Omental fat pad (tissue), 4 donors: ENCODE measurements at places on chromosomes 13 and 19.

DNA sequence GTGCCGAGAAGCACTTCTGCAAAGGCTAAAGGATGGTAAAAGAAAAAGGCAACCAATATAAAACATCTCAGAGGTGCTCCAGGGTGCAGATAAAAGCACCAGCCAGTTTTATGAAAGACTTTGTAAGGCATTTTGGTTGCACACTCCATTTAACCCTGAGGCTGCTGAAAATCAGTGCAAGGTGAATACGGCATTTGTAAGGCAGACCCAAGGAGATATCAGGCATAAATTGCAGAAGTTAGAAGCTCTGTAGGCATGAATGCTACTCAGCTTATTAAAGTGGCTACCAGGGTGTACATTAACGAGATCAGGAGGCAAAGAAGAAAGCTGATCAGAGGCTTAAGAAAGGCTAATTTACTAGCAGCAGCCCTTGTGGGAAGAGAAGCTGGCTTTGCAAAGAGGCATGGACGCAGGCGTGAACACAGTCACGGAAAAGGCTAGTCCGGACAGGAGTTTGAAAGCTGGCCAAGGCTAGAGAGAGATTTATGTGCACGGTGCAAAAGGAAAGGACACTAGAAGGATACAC is 99.6 kb downstream of the ZNF429 start:
- DNase-seq, result no peak

GRCh38 chr19:55152017-55152416 is 3.0 kb upstream of the TNNT1 start:
- DNase-seq, result no peak

DNA sequence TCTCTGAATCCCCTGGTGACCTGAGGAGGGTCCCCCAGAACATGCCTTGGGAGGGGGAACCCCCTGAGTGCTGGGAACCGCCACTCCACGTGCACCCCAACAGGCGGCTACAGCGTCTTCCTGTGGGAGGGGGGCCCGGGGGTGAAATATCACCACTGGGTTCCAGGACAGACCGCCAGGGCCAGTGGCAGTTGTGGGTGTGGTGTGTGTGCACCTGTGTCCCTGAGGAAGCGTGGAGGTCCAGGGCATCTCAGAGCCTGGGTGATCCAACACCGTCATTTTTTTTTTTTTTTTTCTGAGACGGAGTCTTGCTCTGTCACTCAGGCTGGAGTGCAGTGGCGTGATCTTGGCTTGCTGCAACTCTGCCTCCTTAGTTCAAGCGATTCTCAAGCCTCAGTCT is 4.2 kb downstream of the ADGRE5 start:
- DNase-seq, result no peak

GRCh38 chr19:33862981-33863380 is 66.3 kb downstream of the KCTD15 start:
- DNase-seq, result no peak

DNA sequence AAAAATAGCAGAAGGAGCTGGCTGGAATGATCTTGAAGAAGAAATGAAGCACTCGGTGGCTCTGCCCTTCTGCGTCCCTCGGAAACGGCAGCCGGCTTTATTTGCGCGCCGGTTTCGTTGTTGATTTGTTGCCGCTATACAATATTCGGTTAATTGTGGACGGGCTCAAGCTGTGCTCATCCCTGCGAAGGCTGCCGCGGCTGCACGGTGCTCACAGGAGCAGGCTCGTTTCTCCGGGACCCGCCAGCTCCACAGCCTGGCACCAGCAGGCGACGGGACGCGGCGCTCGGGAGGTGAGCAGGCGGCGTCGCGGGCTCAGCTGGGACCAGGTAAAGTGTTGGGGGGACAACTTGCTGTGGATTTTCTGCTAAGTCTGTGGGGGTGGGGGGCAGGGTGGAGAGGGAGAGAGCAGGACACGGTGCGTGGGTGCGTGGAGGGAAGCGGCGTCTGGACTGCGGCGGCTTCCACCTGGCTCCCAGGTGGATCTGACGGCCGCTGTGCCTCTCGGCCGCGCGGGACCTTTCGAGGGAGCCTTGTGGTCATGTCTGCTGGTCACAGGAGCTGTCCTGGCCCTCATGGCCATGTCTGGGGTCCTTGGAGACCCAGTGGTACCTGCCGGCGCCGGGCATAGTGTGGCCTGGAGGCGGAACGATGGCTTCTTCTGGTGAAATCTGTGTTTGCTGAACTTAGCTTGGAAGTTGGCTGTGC is 90.9 kb downstream of the TEX29 start:
- no peak for DNase-seq

DNA sequence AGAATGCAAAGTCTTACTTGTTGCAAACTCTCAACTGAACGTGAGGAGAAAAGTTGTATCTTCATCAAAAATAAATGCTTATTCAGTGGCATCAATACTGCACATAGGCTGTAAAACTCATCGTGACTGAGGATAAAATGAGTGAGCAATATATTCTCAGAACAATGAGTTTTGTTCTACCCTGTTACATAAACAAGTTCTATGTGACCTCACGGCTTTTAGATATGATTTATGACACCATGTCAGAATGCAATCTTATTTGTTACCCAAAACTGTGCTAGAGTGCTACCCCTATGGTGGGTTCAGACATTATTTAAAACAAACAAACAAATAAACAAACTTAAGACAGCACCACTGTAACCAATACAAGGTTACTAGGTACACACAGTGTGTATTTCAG is 55.4 kb downstream of the FOXO1 start:
- no peak for DNase-seq

DNA sequence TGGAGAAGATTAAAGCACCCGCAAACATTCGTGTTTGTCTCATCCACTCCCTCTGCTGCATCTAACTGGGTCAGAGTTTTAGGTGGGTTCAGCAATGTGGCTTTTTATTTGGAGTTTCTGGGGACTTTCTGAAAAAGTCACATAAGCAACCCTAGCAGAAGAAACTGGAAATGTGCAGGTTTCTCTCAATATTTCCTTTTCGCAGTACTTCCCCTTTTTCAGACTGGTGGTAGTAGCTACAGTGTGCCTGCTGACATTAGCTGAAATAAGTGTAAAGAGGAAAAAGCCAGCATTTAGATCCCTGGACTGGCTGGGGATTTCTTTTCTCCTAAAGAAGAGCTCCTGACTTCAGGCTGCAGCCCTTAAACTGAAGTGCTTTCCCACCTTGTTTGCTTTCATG is 15.9 kb upstream of the OLFM4 start:
- no peak for DNase-seq

- DNase-seq, result peak; percentile 64
Observed at GRCh38 chr19:41934849-41935374, 6.7 kb upstream of the ERFL start.

- DNase-seq, result no peak
Observed at GRCh38 chr13:35697186-35697730, 220.8 kb upstream of the MAB21L1 start.

DNA sequence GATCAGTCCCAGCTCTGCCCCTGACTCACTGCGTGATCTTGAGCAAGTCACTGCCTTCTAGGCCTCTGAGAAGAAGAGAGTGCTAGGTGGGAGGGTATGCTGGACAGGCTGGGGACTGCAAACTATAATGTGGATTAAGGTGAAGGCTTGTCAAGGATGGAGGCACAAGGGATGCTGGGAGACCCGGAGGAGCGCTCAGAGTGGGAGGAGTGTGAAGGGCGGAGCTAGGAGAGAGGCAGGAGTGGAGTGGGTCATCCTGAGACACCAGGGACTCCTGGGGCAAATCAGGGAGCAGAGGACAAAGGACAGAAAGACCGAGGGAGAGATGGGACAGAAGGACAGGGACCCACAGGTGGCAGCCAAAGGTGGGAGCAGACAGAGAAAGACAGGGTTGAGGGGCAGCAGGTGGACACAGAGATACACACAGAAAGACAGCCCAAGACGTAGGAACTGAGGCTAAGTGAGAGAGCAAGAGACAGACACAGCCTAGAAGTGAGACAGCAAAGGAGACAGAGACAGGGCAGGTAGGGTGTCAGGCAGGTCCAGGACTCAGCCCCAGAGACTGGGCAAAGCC is 2.6 kb downstream of the GRIK5 start:
- DNase-seq, result no peak

GRCh38 chr13:71082631-71083030 is 784.4 kb downstream of the DACH1 start:
- DNase-seq, result no peak

DNA sequence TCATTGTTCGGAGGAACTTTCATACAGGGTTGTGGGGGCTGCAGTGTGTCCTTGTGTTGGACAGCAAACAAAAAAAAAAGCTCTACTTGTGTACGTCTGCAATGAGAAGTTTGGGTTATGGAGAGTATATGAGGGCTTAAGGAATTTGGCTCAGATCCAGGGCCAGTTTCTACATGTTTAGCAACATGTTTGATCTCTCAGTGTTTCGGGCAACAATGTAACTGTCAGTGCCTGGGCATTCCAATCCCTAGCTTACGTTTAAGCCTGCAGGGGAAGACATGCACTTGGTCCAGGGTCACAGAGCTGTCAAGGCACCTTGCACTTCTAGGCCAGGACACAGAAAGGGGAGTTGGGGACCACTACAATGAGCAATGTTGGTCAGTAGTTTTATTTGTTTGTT is 13.9 kb downstream of the ZNF543 start:
- DNase-seq, result no peak

DNA sequence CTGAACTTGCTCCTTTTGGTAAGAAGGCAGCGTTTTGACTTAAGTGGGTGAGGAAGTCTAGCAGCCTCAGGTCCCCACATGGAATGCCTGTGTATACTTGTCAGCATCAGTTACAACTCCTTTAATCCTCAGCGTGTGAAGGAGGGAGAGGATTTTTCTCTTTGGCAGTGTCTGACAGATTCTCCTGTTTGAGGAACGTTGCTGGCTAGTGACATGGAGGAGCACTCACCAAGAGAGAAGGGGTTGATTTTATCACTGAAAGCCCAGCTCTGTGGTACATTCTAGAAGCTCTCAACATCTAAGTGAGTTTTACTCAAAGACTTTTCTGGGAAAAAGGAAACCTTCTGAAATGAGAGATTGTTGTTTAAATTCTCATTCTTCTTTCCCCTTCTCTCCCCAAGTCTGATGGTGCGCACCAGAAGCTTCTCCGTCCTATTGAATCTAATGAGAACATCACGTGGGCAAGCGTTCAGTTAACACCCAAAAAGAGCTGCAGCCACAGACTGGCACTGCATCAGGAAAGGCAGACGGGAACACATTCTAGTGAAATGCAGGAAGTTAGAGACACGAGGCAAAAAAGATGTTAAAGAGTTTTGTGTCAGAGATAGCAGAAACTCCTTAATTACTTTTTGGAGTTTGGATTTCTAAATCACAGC is 58.2 kb downstream of the GJA3 start:
- DNase-seq, result no peak

GRCh38 chr13:51364404-51365008 is 25.0 kb downstream of the SERPINE3 start:
- DNase-seq, result no peak

- DNase-seq, result no peak
Observed at GRCh38 chr19:29439021-29439420, 86.8 kb upstream of the VSTM2B start.

DNA sequence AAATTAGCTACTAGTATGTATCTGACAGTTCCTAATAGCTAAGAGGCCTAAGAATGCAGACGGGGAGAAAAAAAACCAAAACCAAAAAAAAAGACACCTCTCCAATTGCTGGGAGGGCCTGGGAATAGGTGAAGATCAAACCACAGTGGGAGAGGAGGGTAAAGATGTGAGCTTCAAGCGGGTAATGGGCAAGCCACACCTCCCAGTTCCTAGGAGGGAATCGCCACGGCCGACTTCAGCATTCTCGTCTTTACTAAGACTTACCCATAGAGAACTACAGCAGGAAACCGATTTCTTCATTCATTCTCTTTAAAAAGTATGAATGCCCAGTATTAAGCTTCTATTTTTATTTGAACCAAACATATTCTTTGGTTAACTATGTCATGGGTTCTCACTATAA is 5.6 kb upstream of the EEF1AKMT1 start:
- no peak for DNase-seq

- no peak for DNase-seq
Observed at GRCh38 chr13:45695198-45695730, 6.9 kb upstream of the CBY2 start.

- DNase-seq, result no peak
Observed at GRCh38 chr19:19451429-19452242, 46.2 kb downstream of the GATAD2A start.

DNA sequence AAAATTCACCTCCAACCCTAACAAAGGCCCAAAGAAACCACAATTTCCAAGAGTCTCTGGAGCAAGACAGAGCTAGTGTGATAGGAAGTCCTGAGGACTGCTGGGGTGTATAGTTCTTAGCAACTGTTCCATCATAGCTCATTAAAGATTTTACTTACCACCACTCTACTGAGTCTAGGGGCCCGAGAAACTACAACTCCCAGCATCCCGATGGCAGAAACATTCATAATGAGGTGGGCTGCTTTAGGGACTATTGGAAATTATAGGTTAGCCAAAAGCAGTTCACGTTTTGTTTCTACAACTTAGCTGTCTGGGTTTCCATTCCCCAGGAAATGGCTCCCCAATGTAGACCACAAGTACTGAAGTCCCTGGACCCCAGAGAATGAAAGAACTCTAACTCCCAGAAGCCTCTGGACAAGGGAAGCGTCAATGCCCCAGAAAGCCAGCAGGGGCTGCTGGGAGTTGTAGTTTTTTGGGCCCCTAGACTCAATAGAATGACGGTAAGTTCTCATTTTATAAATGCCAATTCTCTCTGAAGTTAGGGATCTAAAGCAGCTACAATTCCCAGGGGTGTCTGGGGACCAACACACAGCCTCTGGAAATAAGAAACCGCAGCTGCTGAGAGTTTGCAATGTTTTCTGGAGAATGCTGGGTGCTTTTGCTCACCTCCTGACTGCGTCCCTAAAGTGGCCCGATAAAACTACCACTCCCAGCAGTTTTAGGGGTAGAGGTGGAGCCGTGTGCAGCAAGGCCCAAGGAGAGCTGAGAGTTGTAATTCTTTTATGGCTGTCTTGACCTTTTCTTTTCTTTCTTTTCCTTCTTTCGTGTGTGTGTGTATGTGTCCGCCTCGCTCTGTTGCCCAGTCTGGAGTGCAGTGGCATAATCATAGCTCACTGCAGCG is 11.1 kb downstream of the FTL start:
- DNase-seq, result no peak

DNA sequence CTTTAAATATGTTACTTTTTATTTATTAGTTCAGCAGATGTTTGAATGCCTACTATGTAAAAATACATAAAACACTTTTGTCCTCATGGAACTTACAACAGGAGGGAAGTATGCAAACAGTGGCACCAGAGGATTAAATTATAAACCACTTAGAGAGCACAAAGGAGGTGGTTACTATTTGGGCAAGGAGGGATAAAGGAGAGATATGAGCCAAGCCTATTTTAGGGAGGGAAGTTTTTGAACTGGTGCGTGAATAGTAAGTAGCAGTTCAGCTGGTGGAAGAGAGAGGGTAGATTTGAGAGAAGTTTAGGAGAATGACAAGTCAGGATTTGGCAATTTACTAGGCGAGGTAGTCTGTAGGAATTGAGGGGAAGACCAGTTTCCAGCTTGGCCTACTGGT is 8.6 kb downstream of the AKAP11 start:
- no peak for DNase-seq

GRCh38 chr19:30144242-30144758 is 202.3 kb downstream of the URI1 start:
- no peak for DNase-seq
